Fibroblast of the conjunctiva (primary cell): ENCODE measurements at places on chromosomes 12 and 14.

DNA sequence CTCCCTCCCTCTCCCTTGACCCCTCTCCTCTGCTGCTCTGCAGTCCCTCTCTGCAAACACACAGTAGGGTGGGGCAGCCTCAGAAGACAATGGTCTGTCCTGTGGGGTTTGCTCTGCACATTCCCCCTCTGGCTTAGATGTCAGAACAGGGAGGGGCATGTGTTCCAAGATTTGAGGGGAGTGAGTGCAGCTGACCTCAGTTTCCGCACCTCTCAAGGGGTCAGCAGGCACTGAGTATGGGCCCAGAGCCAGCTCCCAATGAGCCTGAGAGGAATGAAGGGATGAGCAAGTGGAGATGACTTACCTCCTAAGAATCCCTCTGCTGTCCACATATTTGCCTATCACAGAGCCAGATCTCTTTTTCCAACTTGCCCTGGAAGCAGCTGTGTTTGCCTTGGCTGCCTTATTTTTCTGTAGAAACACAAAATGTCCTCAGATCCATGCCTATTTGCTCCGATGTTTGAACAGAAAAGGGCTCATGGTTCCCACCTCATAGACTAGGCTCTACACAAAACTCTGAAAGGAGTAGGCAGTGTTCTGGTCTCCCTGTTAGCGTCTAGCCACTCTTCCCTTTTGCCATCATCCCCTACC is 111.4 kb downstream of the CRACR2A start:
- peak; percentile 60 for DNase-seq

DNA sequence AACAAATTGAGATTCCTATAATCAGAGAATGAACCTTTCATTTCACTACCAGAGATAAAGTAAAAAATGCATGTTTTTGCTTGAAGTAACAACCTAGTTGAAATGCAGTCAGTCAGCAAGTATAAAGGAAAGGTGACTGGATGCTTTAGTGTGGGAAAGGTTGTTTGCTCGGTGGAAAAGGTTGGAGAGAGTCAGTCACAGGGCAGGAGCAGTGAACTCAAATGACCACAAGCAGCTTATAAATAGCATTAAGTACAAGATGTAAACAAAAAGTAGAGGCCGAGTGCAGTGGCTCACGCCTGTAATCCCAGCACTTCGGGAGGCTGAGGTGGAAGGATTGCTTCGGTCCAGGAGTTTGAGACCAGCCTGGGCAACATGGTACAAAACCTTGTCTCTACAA is 98.1 kb upstream of the FGD4 start:
- DNase-seq, result no peak

DNA sequence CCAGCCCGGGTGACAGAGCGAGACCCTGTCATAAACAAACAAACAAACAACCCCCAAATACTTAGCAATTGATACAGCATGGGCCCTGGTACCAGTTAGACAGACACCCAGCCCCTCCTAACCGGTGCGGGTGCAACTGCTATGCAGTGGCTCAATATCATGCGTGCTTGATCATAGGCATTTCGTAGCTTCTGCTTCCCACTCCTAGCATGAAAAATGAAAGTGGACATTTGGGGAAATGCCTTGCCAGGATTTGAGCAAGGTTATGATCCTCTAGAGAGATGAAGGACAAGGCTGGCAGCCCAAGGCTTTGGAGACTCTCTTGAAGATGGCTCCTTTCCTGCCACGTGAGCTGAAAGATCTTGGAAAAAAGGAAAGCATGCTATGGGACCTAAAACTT is 13.7 kb downstream of the FGF6 start:
- no peak for DNase-seq

DNA sequence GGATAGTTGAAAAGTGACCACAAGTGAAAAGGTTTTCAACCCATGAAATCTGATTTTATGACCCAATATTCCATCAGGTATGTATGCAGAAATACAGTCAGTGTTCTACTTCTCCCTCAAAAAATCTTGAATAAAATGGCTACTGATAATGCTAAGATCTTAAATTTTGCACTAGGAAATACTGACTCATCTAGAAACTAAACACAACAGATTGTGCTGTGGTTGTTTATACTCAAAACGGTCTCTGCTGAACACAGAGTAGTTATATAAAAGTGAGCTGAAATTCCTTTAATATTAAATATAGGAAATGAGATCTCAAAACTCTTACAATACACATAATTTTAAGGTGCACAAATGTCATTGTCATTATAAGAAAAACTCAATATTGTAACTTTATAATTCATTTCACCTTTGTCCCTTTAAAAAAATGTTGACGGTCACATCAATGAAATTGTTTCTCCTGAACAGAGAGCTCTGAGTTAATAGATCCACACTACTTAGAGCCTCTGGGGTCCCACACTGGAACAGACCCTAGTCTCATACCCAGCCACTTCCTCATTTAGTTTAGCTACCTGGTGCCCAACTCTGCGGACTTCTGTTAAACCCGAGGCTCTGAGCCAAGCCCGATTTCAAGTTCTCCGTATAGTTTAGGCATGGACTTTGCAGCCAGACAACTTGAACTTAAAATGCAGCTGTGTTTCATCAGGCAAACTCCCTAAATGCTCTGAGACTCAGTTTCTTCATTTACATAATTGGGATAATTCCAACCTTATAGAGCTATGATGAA is 9.3 kb downstream of the COCH start:
- DNase-seq, result no peak

- no peak for DNase-seq
Observed at GRCh38 chr14:50668826-50669143, 679 bp upstream of the SAV1 start.

DNA sequence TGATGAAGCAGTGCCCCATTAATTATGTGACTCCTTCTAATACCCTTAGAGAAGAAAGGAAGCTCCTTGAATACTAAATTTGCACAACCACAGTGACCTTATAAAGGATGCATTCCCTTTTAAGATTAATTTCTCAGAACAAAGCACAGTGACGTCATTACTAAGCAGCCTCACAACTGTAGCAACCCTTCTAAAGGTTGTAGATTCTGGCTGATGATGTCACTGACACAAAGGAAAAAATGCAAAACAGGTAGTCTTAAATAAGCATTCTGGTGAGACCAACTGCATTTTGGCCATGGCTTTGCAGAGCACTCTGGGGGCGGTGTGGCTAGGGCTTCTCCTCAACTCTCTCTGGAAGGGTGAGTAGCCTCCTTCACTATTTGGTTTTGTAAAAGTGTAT is 38.4 kb upstream of the OR4E1 start:
- DNase-seq, result no peak

- no peak for DNase-seq
Observed at GRCh38 chr14:85063747-85064146, 466.2 kb upstream of the FLRT2 start.
